ENCODE measurements at places on chromosomes 1 and 21.

DNA sequence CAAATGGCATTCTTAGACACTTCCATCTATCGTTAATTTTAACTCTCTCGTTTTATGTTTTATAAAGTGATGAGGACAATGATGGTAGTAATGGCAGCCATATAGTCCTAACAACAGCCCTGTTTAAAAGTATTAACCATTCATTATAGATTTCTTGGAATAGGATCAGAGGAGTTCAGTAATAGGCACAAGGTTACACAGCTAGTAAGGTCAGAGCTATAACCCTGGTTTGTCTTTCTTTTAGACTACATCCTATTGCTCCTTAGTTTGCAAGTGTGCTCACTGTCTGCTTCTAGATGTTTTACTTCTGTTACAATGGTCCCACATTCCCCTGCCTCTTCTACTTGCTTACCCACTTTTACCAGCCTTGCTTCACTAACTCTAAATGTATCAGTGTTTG lies 50.9 kb downstream of the TLCD4 start:
- no peak for DNase-seq

- DNase-seq = no peak
These were observed 77.6 kb downstream of the DUSP10 start for GRCh38 chr1:221664253-221664652.

DNA sequence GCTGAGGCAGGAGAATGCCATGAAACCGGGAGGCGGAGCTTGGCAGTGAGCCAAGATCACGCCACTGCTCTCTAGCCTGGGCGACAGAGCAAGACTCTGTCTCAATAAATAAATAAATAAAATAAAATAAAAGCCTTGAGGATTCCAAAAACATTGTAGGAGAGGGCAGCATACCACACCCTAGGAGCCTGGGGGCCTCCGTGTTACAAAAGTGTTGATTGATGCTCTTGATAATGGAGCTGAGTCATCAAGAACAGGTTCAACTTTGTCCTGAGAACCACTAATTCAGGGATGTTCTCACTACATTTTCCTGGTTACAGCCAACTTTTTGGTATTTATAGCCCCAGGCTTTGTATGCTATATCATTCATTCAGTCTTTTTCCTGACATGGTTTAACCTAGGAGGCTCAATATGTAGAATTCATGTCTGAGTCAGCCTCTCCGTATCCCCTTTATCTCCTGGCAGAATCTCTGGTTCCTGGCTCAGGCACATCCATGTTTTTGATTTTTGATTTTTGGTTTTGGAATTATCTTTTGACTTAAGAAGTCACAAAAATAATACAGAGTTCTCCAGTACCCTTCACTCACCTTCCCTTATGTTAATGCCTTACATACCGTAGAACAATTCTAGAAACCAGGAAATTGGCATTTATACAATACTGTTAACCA lies 69.4 kb downstream of the LRRC8D start:
- no peak for DNase-seq

- DNase-seq = peak; percentile 56
These were observed 1.9 kb downstream of the ZBTB48 start for GRCh38 chr1:6581561-6582305.

- no peak for DNase-seq
These were observed 41.8 kb downstream of the DUSP10 start for GRCh38 chr1:221699978-221700519.

- DNase-seq = no peak
These were observed 272.9 kb downstream of the ADGRL2 start for GRCh38 chr1:82073659-82074058.

- DNase-seq = no peak
These were observed 234.8 kb downstream of the HMCN1 start for GRCh38 chr1:185969028-185969427.

DNA sequence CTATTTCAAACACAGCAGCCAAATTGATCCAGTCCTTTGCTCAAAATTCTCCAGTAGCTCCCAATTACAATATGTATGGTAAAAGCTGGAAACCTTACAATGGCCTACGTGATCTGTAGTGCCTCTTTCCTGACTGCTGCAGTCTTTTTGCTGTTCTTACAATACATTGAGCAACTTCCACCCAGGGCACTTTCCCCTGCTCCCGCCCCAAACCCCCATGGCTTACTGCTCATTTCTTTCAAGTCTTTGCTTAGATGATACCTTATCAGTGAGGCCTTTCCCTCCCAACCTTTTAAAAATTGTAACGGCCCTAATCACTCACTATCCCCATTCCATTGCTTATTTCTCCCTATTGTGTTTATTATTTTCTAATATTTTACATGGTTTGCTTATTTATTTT lies 43.9 kb upstream of the APOBEC4 start:
- no peak for DNase-seq

- DNase-seq = no peak
These were observed at the start of gene IGSF21 for GRCh38 chr1:18107369-18108298. TSS of gene IGSF21 (plus strand) at chr1:18107798. CDS start at chr1:18108129, 331 bp downstream.

- no peak for DNase-seq
These were observed 147.0 kb upstream of the ERG start for GRCh38 chr21:38645282-38645681.

- DNase-seq = no peak
These were observed 39.0 kb upstream of the LMX1A start for GRCh38 chr1:165395478-165395877.

- no peak for DNase-seq
These were observed 12.2 kb upstream of the GPR161 start for GRCh38 chr1:168148916-168149315.

GRCh38 chr21:27545754-27546349 lies 579.0 kb upstream of the ADAMTS5 start:
- no peak for DNase-seq

DNA sequence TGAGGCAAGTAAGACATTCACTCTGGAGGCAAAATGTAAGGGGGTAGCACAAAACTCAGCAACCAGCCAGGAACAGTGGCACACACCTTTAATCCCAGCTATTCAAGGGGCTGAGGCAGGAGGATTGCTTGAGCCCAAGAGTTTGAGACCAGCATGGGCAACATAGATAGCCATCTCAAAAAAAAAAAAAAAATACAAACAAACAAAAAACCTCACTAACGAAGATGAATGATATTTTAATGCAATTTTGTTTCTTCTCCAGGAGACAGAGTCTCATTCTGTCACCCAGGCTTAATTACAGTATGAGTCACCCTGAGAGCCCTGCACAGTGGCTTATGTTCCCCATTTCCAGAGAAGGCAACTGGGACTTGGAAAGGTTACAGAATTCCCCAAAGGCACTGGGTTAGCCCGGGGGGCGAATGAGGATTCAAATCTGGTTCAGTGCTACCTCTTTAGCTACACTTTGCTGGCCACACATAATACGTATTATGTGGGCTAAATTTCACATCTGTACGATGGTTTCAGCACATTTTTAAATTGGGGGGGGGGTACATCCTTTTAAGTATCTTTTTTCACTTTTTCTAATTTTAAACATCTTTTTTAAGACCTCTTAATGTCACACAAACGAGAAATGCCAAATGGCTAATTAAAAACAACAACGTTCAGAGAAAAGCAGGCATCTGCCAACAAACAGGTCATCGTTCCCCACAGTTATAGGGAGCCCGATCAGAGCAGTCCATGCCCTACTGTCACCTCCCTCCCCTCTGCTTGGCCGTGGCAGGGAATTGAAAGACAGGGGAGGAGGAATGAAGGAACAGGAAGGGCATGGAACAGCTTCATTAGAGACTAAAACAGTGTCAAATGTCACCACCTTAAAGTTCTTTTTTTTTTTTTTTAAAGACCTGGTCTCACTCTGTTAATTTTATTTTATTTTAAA lies 3.5 kb downstream of the CELA2A start:
- no peak for DNase-seq

DNA sequence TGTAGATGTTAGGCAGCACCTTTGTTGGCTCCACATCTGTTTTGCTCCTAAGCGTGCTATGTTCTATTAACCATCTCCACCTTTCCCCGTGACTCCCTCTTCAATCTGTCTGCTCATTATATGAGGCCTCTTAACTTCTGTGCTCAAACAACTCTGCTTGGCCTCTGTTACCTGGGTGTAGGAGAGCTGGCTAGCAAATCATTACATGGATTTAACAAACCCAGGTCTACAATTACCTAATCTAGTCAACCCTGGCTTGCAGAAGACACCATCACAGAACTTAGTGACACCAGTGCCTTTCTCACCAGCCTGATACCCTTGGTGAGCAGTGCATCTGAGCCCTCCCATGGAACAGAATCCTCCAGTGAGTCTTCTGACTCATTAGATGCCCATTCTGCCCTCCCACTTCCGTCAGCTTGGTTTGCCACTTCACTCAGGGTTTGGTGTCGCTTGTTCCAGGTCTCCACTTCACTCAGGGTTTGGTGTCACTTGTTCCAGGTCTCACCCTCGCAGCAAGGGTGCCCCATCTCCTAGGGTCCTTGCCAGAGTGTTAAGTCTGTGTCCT lies 92.0 kb upstream of the KIF26B start:
- DNase-seq = no peak

DNA sequence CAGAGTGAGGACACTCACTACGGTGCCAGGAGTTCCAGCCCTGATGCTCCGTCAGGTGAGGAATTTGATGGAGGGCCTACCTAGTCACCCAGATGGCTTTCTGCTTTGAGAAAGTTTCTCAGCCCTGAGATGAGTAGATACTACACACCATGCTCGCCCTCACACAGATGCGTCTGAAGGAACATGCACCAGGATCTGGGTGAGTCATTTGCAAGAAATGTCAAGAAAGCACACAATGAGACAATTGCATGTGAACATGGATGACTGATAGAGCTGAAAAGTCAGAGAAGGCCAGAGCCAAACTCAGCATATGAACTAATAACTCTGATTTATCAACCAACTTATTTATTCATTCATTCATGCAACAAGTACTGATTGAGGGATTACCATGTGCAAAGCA lies 483.9 kb downstream of the OMA1 start:
- DNase-seq = no peak

DNA sequence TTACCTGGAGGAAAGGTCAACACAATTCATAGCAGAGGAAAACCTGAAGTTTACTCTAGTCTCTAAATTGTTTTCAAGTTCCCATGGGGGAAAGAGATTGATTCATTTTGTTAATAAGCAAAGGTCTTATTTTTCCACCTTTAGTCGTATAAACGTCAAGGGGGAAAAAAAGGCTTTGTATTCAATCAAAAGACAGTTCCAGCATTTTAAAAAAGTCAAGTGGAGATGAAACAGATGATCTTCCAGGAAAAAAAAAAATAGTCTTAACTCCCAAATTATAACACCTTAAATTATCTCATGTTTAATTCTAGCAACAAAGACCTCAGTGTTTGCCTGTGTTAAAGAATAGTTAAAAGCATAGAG lies 140.5 kb downstream of the TOMM20 start:
- DNase-seq = no peak

DNA sequence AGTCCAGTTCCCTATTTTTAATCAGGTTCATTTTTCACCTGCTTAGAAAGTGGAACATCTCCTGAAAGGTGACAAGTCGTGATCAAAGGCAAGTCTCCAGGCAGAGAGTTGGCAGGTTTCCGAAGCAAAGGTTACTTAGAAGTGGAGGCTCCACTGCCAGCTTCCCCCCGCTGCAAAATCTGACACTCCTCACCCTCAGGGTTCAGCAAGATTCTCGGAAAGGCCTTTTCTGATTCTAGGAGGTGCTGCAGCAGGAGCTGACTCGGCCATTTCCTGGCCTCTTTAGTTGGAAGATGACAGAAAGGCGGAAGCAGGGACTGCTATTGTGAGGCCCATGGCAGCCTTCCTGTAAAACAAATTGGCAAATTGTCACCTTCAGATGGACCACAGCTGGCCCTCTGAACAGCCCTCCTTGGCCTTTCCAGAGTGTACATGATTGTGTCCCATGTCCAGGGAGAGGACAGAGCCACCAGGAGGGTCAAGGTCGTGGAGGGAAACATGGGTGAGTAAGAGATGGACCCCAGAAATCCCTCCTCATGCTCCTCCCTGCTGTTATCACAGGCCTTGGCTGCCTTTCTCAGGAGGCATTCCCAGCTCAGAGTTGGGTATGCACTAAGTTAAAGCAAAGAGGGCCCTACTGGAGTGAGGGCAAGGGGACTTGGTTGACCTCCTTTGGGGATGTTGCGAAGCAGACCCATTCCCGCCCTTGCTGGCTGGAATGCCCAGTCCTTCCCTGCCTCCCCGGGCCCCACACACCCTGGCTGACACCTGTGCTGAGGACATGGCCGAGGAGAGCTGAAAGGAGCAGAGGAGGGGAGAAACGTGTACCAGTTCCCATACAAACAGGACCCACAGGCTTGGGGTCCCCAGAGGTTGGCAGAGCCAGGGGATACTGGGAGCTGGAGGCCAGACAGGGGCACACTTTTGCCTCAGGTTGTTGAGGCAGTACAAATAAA lies 115.5 kb upstream of the IRF2BP2 start:
- DNase-seq = peak; percentile 55

GRCh38 chr1:19744335-19744743 lies 55.4 kb downstream of the TMCO4 start:
- DNase-seq = no peak

GRCh38 chr1:203551550-203551949 lies 57.6 kb downstream of the OPTC start:
- DNase-seq = no peak

DNA sequence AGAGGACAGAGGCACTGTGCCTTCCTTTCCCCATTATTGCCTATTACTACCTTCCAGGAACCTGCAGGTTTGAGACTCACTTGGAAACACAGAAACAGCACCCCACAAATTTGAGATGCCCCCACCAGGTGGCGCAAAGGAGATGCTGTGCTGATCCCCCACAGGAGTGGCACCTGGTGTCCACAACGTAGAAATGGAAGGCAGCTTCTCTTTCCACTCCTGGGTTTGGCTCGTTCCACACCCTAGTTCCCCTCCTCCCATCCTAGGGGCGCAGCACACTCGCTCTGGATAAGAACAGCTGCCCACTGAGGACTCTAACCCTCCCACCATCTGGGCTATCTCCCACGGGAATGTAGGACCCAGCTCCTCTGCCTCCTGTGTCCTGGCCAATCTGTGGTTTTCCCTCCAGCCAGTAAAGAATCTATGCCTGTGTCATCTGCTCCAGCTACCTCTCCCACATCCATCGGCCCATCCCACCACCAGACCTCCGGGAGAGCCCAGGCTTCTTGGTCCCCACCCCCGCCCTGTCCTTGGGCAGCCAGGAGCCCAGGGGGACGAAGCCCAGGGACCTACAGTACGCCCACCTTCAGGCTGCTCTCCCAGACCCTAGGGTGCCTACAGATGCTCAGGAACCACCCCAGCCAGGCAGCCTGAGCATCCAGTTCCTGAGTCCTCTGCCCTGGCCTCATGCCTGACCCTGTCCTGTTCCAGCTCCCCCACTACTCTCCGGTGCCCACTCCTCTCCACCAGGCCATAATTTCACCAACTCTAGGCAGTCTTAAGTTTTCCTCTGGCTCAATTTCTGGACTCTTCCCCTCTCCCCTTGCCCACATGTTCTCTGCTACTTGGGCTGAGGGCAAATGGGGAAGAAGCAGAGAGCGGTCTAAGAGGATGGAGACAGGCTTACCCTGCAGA lies 549 bp downstream of the THBS3 start:
- peak; percentile 90 for DNase-seq

GRCh38 chr1:227885648-227886502 lies 61.9 kb downstream of the WNT9A start:
- no peak for DNase-seq
